ENCODE measurements at places on chromosomes 5 and 9.

DNA sequence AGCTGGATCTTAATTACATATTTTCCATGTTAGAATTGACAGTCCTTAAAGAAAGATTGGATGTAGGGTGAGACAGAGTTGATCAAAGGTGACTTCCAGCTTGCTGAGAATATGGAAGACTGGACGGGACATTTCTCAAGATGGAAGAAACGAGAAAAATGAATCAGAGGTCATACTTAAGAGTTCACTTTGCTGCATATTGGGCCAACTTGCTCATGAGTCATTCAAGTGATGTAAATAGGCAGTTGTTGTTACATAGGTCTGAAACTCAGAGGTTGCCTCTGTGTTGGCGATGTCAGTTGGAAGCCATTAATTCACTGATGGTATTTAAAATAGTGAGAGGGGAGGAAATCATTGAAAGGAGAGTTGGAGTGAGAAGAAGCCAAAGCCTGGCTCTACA is 132.8 kb downstream of the CD180 start:
- DNase-seq = no peak

GRCh38 chr5:76855961-76856360 is 6.1 kb downstream of the S100Z start:
- DNase-seq = no peak

- DNase-seq = no peak
Observed at GRCh38 chr9:132487980-132488535, 78.0 kb downstream of the CFAP77 start.

GRCh38 chr5:96149546-96149945 is 187.9 kb upstream of the ELL2 start:
- DNase-seq = no peak

GRCh38 chr5:119071561-119071995 is 691 bp downstream of the DMXL1 start:
- DNase-seq = no peak

DNA sequence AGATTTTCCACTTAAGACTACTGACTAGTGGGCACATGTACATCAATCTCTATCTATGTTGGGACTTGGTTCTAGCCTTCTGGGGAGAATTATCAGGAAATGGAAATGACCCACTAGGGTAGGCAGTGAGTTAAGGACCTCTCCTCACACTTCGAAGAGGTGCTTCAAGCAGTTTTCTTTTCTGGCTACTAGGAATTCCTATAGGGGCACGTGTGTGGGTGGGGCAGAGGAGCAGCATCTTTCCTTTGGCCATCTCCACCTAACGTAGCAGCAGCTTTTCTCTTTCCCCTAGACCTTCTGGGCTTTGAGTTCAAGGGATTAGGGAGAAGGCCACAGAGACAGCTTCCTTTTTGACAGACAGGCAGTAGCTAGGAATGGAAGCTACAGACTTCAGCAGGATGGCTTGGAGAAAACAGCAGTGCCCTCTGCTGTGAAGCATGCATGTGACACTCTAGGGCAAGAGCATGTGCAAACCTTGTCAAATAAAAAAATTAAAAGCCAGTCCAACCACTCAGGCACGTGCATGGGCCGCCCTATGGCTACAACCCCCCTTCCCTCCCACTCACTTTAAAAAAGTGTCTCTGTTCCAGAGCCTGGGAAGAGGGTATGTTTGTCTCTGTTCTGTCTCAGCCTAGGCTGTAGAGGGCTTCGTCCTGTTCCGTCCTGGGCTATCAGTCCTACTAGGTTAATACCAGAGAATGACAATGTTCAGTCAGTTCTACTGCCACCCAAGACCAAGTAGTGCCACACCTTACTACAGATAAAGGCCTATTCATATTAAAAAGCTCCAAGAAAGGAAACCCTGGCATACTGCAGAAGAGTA is 8.7 kb upstream of the GFRA3 start:
- DNase-seq = no peak

DNA sequence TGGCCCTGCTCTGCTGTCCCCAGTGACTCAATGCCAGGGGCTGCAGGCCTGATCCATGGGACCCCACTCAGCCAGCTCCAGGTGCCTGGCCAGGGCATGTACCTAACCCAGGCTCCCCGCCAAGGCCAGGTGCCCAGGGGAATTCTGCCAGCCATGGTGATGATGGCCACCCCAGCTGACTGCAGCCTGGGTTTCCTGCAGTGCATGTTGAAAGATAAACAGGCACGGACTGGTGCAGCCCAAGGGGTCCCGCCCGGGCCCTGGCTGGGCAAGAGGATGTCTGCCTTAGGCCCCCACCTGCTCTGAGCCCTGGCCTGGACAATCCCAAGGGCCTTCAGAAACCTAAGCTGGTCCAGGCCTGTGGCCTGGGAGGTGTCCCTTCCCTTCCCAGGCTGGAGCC is 1.2 kb downstream of the ABCA2 start:
- no peak for DNase-seq

- no peak for DNase-seq
Observed at GRCh38 chr5:72067682-72068470, 39.4 kb upstream of the MAP1B start.

- no peak for DNase-seq
Observed at GRCh38 chr9:107093365-107094060, 189.6 kb upstream of the RAD23B start.

GRCh38 chr5:79689541-79690466 is at the start of gene CMYA5:
CMYA5 (plus strand) TSS chr5:79689836; CDS start chr5:79689908, 72 bp downstream.
- DNase-seq = no peak

DNA sequence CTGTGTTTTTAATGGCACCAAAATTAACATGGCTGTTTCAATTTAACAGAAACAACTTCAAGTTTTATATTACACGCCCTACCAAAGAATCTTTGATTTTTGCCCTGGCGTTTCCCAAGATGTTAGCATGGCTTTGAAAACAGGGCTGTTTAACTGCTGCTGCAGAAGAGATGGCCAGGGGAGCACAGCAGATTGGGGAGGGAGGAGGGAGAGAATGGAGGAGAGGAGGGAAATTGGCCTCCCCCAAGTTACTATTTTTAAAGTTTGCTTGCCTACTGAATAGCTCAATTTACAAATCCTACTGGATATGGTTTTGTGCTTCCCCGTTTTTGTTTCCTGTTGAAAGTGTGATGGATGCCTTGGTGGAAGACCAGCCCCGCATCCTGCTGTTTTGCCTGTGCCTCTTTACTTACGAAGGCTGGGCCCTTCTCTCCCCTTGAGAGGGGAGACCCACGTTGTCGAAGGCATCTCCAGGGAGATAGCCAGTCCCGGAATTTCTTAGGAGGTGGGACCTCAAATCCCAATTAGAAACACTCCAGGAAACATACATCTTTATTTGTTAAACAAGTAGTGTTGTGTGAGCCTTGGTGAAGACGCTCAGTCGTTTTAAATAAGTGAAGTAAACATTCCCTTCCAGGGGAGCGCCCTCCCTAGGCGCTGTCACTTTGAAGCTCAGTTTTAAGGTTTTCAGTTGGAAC is 98.6 kb downstream of the AOPEP start:
- DNase-seq = no peak

DNA sequence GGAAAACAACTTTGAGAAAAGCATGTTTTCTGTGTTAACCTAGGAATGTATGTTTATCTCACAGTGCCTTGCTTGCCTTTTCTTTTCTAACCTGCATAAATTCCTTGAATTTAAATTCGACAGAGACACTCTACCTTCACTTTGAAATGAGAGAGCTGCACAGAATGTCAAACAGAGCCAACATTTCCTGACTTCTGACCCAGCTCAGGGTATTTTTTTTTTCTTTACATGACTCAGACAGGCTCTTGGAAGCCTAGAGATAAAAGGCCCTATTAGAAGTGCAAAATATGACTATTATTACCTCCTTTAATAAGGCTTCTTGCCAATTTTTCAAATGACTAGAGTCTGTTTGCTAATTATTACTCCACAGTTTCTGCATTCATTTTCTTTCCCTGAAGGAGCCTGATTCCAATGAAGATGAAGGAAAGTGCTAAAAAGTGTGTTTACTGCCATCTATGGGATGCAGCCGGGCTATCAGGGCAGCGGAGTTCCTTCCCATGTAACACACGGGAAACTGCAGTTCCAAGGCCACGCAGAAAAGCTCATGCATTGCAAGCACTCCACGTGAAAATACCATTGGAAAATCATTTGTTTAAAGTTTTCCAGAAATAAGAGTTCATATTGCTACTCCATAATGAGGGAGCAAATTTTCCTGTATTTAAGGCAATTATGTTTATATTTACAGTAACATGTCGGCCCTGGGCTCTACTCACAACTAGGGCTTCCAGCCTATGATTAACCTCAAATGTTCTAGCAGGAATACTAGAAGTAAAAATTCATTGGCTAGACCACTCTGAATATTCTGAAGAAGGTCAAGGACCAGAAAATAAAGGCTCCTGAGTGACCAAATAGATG is 485.6 kb downstream of the ZSWIM6 start:
- no peak for DNase-seq

DNA sequence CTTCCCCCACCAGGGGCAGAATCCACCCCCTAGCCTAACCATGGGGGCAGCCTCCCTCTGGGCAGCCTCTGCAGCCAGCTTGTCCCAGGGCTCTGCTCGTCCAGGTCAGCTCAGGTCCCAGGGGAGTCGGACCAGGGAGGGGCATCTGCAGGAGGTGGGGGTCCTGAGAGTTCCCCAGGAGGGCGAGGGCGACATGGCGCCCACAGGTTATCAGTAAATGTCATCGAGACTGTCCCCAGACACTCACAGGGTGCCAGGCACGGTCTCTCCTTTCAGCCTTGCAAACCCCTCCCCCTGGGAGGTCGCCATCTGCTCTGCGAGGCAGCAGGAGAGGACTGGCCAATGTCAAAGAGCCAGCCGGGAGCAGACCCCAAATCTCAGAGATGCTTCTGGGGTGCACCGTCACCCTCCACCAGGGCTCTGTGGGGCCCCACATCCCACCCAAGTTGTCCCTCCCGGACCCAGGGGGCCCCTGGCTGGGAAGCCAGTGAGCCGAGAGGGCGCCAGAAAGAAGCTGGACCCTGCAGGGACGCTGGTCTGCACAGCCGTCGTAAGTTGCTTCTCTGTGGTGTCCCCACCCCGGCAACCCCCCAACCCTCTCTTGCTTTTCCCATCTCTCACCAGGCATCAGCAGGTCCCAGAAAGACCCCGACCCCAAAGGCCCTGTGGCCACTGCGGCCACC is 69.3 kb downstream of the NTNG2 start:
- DNase-seq = no peak

DNA sequence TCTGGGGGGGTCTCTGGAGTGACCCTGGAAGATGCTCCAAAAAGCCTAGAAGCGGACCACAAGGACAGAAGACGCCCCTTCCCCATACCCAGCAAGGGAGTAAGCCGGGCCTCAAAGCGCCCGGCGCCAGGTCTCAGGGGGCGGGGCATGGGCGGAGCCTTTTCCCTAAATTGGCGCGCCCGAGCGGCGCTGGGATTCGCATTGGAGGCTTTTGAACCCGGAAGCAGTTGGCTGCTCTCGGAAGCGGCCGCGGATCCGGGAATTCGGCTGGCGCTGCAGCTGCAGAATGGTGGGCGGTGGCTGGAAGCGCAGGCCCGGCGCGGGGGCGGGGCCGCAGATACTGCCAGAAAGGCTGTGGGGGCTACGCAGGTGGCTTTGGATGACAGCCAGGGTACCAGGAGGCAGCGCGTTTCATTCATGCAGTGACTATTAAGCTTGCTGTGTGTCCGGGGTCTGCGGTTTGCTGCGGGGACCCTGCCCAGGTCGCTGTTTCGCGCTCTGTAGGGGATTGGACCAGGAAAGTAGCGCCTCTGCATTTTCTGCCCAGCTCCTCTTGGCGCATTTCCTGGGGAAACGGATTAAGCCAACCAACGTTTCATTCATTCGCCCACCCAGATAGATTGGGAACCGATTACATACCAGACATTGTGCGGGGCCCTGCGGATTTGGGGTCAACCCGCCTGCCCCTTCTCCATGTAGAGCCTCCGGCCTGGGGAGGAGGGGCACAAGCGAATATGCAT is 83.0 kb upstream of the FREM1 start:
- peak; percentile 44 for DNase-seq

DNA sequence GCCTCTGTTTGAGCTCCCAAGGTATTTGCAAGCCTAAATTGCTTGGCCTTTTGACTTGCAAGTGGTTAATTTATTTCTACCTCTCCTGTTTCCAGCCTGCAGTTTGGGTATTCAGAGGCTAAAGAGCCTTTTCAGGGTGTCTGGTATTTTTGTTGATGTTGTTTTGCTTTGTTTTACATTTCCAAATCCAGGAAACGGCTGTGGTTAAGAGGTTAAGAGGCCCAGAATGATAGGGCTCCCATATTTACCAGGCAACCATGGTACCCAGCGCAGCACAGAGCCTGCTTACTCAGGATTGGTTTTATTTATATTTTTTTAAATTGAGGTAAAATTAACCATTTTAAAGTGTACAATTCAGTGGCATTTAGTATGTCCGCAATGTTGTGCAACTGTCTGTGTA is 92.1 kb downstream of the PDZD2 start:
- DNase-seq = no peak

GRCh38 chr9:36845844-36846243 is 188.2 kb downstream of the PAX5 start:
- DNase-seq = no peak

DNA sequence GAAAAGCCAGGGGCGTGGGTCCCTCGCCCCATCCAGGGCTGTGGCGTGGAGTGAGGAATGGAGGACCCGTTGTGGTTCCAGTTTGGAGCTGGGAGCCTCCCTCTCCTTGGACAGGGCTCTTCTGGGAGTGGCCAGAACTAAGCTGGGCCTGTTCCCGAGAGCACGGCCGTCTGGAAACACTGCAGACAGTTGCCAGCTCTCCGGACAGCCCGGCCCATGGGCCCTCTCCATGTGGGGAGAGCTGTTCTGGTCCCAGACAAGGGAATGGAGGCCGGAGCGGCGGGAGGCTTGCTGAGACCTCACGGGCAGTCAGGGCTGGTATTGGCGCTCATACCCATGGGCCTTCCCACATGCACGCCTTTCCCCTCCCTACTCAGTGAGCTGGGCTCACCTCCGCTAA is 45.2 kb upstream of the FCN2 start:
- no peak for DNase-seq

- DNase-seq = no peak
Observed at GRCh38 chr5:111929261-111929660, 172.3 kb upstream of the NREP start.

DNA sequence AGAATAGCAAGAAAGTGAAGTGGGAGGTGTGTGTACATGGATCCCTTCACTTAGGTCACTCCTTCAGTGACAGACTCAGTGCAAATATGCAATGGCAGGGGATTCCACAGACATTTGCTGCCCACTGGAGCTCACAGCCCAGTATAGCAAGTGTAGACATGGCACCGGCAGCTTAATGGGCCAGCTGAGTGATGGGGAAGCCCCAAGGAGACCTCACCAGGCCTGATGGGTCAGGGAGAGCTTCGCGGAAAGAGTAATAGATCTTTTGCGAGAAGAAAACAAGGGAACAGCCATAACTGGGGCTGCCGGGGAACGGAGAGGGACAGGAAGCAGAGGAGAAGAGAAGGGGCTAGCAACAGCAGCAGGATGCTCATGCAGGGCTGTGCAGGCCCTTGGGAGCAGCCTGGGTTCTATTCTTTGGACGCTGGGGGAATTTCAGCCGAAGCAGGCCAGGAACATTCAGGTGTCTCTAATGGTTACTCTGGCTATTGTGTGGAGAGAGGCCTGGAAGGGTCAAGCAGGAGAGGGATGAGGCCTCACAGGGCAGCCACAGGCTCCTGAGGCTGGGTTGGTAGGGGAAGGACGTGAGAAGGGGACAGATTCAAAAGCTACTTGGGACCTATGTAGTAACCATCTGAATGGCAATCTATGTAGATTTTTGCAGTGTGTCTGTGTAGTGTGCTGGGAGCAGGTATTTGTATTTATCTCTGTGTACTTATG is 27.0 kb downstream of the TCF7 start:
- no peak for DNase-seq

Measured in stimulated activated CD4-positive, alpha-beta T cell treated with anti-CD3 and anti-CD28 coated beads, Interleukin-12 subunit alpha, Interleukin-12 subunit beta, amount 100 ng/mL, for 48 hours (primary cell).